ENCODE measurements at places on chromosomes 6 and 20.

DNA sequence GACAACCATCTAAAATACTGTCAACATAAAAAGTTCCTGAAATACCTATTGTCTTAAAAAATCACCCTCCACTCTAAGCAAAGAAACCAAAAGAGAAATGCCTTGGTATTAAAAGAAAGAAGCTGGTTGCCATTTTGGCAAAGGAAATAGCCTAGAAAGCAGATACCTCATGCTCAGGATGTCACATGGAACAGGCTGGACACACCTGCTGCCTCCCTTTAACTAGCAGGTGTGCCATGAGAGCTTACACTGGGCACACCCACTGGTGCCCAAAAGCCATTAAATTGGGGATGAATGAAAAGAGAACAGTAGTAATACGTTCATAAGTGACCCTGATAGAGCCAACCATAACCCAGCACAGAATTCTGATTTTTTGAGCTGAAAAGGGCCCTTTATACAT lies 1.5 kb downstream of the SLC23A2 start:
- DNase-seq = no peak

GRCh38 chr20:58432186-58432954 lies 43.3 kb downstream of the VAPB start:
- no peak for DNase-seq

DNA sequence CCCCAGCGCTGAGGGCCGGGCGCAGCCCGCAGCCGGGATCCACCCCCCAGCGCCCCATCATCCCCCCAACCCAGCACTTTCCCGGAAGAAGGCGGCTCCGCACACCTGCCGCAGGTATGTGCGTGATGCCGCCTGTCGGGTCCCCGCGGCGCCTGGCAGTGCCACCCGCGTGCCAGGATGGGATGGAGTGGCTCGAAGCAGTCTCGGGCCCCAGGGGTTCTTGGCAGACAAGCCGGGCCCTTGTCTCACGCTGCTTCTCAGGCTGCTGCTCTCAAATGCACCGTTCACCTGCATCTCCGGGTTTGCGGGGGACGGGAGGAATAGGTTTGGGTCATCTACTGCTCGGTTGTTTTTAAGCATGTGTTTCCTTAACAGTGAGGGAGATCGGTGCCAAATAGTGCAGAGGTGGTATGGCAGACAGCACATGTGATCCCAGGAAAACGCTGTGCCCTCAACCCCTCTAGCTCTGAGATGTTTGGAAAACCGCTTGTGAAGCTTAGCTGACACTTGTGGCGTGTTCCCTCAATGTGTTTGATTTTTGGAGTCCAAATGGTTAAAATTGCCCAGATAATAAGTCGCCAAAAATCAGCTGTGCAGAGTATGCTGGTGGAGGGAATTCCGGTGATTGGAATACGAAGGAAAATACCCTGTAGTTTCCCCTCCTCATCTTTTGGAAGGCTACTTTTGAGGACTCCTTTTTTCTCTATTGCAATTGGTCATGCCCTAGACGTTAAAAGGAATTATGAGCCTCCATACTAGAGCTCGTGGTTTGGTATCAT lies 926 bp downstream of the MYLIP start:
- no peak for DNase-seq

GRCh38 chr6:165042912-165043311 lies 266.5 kb downstream of the C6orf118 start:
- DNase-seq = no peak

GRCh38 chr6:105499931-105500330 lies 97.0 kb upstream of the PREP start:
- DNase-seq = no peak

GRCh38 chr20:35757098-35757705 lies 14.6 kb upstream of the PHF20 start:
- no peak for DNase-seq

GRCh38 chr20:53890443-53891305 lies 179.7 kb downstream of the BCAS1 start:
- no peak for DNase-seq

All from CD4-positive, CD25-positive, alpha-beta regulatory T cell (primary cell).